NCI-H2029 (cell line): ENCODE measurements at places on chromosomes 12 and 14.

- DNase-seq: no peak
Measured at GRCh38 chr14:73567951-73568885, 795 bp upstream of the ACOT2 start.

DNA sequence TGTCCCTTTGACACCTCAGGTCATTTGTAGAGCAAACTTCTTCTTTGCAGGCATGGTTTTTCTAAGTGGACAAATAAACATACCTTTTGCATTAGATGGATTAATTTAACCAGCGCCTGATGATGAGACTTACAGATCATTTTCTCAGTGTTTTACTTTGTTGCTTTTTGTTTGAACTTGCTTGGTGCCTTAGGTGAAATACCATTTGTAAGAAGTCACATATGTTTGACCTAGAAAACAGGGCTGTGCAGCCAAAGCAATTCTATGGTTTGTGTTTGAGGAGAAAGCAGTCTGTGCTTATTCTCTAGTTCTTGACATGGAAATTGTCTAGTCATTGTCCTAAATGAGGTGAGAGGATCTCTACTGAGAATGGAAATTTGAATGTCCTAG is 111.1 kb downstream of the DIP2B start:
- no peak for DNase-seq

DNA sequence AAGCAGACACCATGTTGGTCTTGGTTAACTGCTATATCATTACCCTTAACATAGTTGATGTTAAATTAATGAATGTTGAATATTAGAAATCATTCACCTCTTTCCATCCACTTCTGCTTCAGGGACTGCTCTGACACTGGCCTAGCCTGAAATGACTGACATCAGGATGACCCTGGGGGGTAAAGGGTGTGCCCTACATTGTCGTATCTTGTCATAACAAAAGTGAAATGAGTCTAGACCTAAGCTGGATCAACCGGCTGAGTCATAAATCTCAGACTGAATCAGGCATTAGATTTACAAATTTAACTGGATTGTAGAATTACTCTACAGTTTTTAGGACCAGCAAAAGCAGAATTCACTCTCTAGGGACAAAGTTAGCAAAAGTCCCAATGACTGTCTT is 35.3 kb downstream of the KICS2 start:
- DNase-seq: no peak

GRCh38 chr12:113877607-113878006 is 88.5 kb downstream of the RBM19 start:
- DNase-seq: no peak

DNA sequence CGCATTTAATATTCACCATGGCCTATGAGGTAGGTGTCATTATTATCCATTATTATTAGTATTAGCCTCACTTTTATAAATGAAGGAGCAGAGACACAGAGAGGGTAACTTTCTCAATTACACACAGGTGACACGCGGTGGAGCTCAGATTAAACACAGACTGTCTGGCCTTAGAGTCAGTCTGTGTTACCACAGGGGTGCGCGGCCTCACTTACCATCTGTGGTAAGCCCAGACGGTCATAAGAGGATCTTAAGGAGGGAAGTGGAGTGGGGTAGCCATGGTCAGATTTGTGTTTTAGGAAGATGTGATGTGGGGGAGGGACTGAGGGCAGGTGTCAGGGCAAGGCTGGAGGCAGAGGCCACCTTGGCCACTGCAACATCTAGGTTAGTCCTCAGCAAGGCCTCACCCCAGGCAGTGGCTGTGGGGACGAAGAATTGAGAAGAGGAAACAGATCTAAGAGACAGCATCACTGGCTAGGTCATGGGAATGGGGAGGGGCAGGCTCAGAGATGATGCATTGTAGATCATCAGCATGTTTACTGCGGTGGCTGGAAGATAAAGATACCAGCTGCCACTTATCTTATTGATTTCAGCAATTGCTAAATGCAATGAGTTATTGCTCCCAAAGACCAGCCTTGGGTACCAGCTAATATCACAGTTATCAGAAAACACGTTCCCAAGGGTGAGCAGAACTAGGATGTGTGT is 67.1 kb downstream of the SERPINA3 start:
- no peak for DNase-seq

- no peak for DNase-seq
Measured at GRCh38 chr12:42698213-42698612, 108.7 kb upstream of the PRICKLE1 start.

DNA sequence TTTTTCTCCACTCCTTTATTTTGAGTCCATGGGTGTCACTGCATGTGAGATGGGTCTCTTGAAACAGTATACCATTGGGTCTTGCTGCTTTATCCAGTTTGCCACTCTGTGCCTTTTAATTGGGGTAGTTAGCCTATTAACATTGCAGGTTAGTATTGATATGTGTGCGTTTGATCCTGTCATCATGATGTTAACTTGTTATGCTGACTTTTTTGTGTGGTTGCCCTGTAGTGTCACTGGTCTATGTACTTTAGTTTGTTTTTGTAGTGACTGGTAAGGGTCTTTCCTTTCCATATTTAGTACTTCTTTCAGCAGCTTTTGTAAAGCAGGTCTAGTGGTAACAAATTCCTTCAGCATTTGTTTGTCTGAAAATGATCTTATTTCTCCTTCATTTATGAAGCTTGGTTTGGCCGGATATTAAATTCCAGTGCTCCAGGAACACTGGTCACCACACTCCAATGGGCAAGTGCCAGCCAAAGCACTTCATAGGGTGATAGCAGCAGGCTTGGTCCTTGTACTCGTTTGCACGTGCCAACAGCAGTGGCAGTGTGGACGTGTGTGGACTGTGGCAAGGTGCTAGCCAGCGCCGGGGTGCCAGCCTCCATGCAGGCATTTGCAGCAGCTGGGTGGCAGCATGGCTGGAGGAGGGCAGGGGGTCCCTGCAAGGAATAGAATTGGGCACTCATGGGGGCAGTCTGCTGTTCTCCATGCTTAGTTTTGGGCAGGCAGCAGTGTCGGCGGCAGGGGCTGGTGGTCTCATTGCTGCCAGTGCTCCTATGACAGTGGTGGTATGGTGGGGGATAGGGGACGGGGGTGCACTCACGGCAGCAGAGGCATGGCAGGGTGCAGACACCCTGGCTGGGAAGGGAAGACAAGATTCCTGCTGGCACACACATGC is 53.5 kb downstream of the FRS2 start:
- DNase-seq: no peak

- no peak for DNase-seq
Measured at GRCh38 chr14:76881348-76881747, 55.1 kb downstream of the LRRC74A start.
